Stimulated activated CD8-positive, alpha-beta memory T cell treated with anti-CD3 and anti-CD28 coated beads, Interleukin-7, amount 100 ng/mL, for 48 hours (primary cell): ENCODE measurements at places on chromosomes 3 and 15.

DNA sequence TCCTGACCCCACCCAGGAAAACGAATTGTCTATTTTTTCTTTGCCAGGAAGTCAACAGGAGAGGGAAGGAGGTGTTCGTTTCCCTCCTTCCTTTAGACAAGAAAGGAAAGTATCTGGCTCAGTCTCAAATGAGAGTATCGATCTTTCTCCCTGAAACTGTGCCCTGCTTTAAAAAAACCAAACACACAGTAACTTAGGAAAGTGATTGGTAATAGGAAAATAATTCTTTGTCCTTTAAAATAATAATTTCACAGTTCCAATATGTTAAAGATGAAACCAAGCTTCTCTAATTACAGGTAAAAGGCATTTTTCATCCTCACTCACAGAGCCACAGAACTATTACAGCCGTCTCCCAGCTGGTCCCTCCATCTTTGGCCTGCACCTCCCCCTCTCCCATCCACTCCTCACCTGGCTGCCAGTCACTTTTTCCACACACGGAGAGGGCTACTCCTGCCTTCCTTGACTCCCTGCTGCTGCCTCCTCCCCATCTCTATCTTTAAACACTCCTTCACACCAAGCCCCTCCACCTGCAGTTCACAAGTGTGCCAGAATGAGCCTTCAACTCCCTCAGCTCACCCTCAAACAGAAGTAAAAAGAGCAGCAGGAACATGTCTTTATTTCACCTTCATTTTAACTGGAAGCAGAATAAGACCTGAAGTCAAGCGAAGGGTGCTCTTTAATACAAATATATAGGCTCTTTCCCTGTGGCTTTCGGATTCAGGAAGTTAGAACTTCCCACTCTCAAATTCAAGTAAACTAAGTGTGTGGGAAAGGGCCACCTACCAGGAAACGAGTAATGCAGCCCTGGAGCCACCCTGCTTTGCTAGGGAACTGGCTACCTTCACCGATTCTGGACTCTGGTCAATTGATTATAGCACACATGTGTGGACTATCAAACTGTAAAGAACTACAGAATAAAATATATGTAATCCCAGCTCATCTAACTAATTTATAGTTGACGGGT is 116.4 kb downstream of the SENP2 start:
- no peak for DNase-seq

DNA sequence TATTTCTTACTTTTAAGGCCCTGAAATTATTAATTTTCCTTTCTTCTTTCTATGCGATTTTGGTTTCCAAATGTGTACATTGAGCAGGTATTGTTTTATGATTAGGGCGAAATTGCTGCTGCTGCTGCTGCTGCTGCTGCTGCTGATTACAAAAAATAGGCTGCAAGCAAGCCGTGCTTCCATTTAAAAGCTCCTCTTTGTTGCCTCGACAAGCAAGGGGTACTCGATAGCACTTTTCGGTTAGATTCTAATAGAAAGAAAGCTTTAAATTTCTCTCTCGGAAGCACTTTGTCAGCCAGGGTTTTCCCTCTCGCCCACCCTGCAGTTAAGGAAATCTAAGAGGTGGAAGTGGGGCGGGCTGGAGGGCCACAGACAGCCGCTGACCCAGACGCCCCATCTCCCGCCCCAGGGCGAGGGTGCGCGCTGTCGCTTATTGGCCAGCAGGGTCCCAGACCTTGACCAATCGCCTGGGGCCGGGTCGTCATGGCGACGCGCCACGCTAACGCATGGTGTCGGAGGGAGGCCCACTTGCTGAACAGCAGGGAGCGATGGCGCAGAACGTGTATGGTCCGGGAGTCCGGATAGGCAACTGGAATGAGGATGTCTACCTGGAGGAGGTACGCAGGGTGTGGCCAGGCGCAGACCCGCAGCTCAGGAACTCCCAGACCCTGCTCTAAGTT is at the start of gene CFAP161:
Gene CFAP161, plus strand, starts transcription at position 489 of the 680 bp plus-strand sequence. Its CDS starts 60 bp downstream, at position 549.
- DNase-seq: peak; percentile 14

DNA sequence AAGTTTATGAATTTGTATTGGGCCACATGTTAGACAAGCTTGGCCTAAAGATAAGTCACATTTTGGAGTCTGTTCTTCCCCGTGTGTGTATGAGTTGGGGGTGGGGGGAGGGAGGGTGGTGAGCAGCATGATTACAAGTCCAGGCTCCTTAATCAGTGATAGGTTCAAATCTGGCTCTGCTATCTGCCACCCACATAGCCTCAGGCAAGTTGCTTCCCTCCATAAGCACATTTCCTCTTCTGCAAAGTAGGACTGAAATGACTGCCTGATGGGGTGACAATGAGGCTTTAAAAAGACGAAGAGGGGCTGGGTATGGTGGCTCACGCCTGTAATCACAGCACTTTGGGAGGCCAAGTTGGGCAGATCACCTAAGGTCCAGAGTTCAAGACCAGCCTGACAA is 1.1 kb upstream of the SPATA12 start:
- no peak for DNase-seq

- DNase-seq: no peak
Observed at GRCh38 chr3:185837414-185837813, 12.6 kb upstream of the IGF2BP2 start.
